ENCODE measurements at places on chromosomes 5 and 9.

DNA sequence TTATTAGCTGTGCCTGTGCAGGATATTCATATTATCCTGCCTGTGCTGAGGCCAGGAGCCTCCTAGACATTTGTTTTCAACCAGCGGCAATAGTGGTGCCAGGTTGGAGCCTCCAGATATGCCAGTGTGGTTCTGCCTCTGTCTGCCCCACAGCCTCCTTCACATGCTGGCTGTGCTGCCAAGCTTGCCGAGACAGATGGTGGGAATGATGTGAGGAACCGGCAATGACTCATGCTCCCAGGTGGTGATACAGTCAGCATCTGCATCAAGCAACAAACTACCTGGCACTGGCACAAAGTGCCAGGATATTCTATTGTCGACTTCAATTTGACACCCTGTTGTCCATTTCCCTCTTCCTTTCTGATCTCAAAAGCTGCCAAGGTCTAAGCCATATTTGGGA, 285.7 kb downstream of the CHSY3 start:
- DNase-seq, result no peak

GRCh38 chr5:100787648-100788047, 115.4 kb downstream of the ST8SIA4 start:
- no peak for DNase-seq

- no peak for DNase-seq
Observed at GRCh38 chr9:77402286-77402685, 225.0 kb downstream of the VPS13A start.

DNA sequence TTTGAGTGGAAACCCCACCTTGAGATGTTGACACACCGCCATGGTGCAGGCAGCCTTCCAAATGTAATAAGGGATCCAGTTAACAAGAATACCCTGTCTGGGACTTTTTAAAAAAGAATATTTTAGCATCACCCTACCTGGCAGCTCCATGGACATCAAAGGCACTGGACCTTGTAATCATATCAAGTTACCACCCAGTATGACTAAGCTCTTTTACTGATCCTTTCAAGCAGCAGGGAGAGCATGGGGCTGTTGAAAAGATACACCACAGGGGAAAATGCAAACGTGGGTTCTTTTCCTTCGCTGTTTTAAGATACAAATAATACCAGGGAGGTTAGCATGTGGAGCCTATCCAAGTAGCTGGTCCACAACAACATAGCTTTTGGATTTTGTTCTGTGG, 211.2 kb downstream of the SAXO1 start:
- DNase-seq, result no peak

DNA sequence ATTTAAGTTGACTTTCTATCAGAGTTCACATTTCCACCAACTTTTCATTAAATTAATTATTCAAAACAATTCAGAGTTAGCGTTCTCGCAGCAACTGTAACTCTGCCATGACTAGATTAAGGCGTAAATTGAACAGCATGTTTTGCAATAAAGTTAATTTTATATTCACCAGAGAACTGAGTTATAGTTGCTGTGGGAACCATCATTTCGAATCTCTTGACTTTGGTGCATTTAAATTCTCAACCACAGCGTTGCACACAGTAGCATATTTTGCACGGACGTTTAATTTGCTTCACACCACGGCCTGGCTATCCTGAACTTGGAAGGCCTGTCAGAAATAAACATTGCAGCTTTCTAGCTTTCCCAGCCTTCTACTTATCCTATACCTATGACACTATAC, 144.3 kb upstream of the WWC1 start:
- no peak for DNase-seq

- peak; percentile 35 for DNase-seq
Observed at GRCh38 chr5:132065351-132065937, 5.0 kb downstream of the IL3 start.

DNA sequence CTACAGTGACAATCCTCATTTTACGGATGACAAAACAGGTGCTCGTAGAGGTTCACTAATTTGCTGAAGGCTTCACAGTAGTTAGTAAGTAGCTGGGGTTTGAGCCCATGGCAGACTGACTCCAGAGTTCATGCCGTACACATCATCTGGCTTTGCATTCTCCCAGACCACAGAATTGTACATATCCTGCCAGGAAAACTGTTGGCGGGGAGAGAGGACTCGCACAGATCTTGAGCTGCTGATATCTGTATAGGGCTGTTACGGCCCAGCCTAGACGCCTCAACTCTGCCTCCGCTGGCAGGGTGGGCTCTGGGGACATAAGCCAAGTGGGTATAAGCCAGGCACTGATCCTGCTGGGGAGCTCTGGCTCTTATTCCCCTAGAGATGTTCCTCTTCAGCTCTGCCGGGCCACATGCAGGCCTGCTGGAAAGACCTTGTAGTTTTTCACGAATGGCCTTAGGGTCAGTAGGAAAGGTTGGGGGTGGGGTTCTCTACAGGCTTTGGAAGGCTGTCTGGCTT, 16.3 kb downstream of the LARP1 start:
- DNase-seq, result peak; percentile 64

DNA sequence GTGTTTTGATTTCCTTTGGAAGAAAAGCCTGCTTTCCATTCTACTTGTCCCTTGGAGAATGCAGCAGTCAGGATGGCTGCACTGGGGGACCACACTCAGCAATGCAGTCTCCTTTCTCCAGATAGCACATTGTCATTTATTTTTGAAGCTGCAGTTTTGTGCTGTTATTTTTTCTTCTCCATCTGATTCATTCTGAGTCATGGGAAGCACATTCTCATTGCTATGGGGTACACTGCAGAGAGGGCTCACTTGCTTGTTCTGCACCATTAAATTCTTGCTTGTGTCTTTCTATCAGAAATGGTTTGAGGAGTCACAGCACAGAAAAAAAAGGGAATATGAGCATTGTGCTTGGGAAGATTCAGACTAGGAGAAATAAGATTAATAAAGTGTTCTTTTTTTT, 39.7 kb upstream of the POC5 start:
- DNase-seq, result no peak

DNA sequence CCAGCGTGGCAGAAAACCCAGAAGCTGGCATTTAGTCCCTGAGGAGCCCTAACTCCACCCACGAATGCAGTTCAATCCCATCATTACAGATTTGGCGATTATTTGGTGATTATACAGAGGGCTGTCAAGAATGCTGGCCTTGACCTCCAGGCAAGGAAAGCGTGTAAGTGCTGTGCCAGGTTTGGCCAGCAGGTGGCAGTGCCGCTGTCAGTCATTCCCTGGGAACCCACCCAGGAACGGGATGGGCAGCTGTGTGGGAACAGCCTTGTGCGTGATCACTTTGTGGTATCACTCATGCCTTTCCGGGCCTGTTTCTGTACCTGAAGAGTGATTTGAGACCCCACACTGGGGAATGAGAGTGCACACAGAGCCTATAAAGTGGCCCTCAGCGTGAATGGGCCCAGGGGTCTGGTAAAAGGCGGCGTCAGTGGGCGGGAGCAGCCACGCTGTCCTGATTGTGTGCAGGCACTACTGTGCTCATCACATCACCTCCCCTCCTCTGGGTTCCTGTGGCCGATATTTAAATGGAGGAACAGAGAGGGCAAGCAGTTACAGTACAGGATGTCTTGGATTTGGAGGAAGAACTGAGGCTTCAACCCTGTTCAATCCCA, 215.6 kb downstream of the ROR2 start:
- DNase-seq, result no peak

DNA sequence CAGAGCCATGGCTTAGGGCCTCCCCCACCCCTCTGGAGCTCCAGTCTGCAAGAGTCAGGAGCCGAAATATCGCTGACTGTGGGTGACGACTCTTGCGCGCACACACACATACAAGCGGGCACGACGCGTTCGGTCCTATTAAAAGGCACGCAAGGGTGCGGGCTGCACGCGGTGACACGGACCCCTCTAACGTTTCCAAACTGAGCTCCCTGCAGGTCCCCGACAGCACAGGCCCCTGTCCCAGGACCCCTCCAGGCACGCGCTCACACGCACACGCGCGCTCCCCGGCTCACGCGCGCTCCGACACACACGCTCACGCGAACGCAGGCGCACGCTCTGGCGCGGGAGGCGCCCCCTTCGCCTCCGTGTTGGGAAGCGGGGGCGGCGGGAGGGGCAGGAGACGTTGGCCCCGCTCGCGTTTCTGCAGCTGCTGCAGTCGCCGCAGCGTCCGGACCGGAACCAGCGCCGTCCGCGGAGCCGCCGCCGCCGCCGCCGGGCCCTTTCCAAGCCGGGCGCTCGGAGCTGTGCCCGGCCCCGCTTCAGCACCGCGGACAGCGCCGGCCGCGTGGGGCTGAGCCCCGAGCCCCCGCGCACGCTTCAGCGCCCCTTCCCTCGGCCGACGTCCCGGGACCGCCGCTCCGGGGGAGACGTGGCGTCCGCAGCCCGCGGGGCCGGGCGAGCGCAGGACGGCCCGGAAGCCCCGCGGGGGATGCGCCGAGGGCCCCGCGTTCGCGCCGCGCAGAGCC, at the start of gene GRIN1:
Gene GRIN1, plus strand, starts transcription at position 433 of the 746 bp plus-strand sequence. CDS start 333 bp downstream, outside the sequence.
- no peak for DNase-seq

DNA sequence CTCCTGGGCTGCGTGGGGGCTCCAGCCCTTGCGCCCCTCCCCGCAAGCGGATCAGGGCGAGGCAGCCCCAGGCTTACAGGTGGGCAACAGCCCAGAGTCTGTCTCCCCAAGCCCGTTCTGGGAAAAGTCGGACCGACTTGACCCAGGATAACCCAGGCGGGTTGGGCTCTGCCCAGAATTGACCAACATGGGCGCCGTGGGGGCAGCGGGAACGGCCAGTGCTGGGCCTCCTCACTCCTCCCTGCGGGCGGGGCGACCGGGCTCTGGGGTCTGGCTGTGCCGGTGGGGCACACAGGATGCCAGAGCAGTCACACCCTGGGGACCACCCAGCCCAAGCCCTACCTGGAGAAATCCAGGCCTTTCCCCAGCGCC, 15.3 kb upstream of the SYNPO start:
- no peak for DNase-seq

GRCh38 chr5:137199966-137200365, 299.2 kb downstream of the SPOCK1 start:
- no peak for DNase-seq

GRCh38 chr5:153959134-153959957, 79.4 kb downstream of the FAM114A2 start:
- peak; percentile 10 for DNase-seq

- no peak for DNase-seq
Observed at GRCh38 chr9:4793459-4794395, 983 bp downstream of the RCL1 start.

DNA sequence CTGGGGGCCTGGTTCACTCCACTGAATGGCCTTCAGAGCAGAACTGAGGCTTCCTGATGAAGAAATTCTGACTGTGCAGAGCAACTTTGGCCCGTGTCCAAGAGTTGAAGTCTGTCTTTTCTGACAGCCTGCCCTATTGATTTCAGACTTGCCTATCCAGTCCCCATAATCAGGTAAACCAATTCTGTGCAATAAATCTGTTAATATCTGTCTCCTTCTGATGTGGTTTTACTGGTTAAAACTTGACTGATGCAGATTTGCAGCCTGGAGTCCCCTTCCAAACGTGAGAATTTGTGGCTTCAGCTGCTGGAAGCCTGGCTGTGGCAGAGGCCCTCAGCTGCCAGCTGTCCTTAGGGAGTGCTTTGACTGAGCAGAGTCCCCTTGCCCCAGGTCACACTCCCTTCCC, 283.9 kb upstream of the ANKRD55 start:
- DNase-seq, result no peak

DNA sequence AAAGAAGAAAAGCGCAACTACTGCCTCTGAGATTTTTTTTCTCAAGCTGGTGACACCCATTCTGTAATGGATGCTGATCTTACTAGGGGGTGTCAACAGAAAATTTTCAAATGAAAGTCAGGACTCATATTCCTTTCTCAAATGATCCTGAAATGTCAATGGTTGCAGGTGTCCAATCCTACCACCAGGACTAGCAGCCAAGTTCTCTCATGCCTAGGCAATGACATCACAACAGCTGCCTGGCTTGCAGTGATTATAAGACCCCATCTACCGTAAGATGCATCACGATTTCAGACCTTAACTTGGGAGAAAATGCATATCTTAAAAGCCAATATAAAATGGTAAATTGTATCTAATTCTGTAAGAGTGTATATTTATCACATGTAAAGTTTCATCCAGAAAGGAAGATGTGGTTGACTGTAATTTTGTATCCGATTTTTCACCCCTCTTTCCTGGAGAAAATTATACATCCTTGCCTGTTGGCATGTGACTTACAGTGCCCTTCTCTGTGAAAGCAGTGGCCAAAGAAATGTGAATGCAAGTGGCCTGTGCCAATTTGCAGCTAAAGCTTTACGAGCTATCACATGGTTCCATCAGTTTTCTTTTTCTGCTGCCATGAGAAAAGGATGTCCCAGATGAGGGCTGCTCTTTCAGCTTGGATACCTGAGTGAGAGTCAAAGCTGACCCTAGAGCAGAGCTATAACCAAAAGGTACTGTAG, 104.4 kb downstream of the DENND1A start:
- no peak for DNase-seq

- no peak for DNase-seq
Observed at GRCh38 chr5:73044546-73044945, 75.8 kb upstream of the TMEM171 start.

DNA sequence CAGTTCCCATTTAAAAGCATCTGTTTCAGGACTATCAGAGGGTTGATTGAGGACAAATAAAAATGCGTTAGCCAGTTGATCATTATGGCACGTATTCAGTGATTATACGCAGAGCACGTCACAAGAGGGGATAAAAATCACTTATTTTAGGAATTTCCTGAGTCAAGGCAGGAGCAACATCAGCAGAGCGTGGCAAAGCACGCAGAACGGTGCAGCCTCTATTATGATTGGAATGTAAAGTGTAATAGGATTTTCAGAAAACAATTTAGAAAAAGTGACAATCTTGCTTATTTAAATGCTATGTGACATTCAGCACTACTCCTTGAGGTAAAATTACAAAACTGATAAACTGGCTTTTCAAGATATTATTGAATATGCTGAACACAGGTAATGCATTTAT, 413.6 kb upstream of the DAP start:
- no peak for DNase-seq

DNA sequence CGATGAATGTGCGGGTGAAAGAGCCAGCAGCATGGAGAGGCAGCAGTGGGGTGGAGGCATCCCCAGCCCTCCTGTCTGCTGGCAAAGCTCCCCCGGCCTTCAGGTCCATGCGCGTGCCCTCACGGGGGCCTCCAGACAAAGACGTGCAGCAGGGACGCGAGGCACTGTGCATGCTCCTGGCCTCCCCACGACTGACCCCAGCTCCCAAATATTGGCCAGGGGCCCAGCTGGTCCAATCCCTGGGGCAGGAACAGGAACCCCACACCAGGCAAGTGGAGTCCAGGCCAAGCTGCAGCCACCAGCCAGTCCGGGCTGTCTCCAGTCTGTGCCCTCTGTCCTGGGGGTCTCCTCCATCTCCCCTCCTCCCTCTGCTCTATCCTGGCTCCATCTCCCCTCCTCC, 33.5 kb upstream of the LRRC14B start:
- no peak for DNase-seq

DNA sequence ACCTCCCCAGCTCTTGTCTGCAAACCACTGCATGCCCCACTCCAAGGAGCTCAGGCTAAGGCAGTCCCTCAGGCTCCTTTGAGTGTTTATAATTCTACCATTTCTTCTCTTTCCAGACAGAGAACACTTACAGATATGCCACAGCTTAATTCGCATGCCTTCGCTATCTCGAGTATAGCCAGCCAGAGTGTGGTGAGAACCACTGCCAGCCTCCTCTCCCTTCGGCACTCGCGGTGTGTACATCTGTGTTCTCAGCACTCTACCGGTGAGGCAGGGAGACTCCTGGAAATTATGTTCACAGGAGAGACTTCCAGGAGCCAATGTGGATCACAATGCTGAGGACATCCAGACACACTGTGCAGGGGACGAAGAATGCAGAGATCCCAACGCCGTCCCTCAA, 143.7 kb upstream of the IRX1 start:
- DNase-seq, result no peak

- no peak for DNase-seq
Observed at GRCh38 chr5:153610009-153610408, 119.5 kb downstream of the GRIA1 start.

- DNase-seq, result no peak
Observed at GRCh38 chr9:7979611-7980010, 180.0 kb upstream of the DMAC1 start.
